ENCODE measurements at places on chromosomes 4 and X. TPM values are rescaled to one million over a fixed set of nuclear protein-coding genes. Genes with fewer than 3 reads are reported as not detected.

Gene CXCL8
- 19.6 TPM for total RNA-seq

Gene ASMT
- not detected for total RNA-seq

Gene POLA1
- total RNA-seq = 36.7 TPM

Gene CT47B1
- not detected for total RNA-seq

Gene LDB2
- total RNA-seq = not detected
